ENCODE measurements at places on chromosomes 6 and 20.
A peak's percentile ranks its signal among the peaks of the same experiment; 100 is the strongest.

DNA sequence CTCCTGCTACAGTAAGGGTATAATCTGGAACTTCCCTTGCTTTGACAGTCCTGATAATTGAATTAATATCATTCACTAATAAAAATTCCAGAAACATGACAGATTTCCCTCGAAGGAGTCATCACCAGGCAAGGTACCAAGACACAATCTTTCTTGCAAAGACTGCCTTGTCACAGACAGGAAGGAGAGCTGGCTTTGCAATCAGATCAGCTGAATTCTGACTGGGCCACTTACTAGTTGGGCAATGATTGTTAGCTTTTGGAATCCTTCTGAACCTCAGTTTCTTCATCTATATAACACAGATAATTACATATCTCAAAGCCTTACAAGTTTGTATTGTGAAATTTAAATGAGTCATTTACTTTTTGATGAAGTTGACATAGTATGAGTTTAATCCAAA lies 344.2 kb downstream of the RFPL4B start:
- no peak for DNase-seq

DNA sequence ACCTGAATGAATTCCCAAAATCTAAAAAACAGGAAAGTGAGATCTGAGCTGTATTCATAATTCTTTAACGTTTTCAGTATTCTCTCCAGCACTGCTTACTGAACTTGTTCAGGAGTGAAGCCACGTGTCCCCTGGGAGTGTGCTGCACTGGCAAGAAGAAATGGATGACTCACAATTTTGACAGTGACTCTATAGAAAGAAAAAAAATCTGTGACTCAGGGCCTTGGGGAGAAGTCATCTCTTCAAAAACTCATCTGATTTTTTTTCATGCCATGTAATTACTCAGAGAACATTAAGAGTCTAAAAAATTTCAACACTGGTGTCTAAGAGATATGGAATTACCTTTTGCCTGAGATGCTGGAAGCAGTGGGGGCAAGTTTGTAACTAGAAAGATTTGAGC lies 39.7 kb downstream of the ANKEF1 start:
- no peak for DNase-seq

GRCh38 chr20:45153752-45154151 lies 20.9 kb upstream of the PI3 start:
- no peak for DNase-seq

GRCh38 chr20:9500121-9500520 lies 14.3 kb upstream of the LAMP5 start:
- peak; percentile 15 for DNase-seq

DNA sequence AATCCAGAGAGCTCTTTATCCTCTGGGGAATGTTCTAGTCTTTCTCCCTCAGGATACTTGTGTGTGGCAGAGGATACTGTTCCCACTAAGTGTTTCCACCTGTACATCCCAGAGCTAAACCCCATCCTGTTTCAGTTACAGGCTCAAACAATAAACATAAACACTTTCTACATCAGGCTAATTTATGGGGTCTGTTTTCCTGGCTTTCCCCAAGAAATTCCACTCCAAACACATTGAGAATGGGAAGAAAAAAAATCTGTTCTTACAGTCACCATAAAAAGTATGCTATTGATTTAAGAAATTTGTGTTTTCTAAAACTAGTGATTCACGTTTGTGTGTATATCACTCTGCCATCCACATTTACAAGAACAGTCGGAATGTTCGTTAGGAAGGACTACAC lies 293.9 kb upstream of the FOXQ1 start:
- no peak for DNase-seq

DNA sequence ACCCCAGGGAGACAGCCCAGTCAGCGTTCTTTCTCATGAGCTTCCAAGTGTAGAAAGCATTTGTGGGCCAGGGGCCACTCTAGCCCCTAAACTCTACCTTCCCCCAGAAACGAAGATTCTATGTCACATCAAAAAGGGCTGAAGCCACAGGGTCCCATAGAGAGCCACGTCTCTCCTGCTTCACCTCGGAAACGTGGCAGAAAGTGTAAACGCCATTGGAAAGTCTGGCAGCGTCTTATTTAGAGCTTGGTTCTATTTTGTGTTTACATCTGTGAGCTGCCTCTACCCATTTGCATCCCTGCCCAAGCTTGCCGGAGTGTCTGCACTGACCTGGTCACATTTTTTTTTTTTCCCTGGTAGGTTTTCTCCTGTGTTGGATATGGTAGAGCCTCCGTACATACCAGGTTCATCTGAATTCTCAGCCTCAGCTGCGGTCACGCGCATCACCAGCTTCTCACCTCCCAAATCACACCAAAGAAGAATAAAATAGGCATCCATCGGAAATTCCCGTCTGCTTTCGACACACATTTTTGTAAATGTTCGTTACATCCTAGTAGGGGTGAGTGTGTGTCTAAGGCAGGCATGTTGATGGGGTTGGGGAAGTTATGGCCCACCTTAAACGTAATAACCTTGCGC lies 62.6 kb downstream of the NPEPL1 start:
- DNase-seq: no peak

- no peak for DNase-seq
Observed at GRCh38 chr6:134372603-134373281, 54.8 kb upstream of the SGK1 start.

DNA sequence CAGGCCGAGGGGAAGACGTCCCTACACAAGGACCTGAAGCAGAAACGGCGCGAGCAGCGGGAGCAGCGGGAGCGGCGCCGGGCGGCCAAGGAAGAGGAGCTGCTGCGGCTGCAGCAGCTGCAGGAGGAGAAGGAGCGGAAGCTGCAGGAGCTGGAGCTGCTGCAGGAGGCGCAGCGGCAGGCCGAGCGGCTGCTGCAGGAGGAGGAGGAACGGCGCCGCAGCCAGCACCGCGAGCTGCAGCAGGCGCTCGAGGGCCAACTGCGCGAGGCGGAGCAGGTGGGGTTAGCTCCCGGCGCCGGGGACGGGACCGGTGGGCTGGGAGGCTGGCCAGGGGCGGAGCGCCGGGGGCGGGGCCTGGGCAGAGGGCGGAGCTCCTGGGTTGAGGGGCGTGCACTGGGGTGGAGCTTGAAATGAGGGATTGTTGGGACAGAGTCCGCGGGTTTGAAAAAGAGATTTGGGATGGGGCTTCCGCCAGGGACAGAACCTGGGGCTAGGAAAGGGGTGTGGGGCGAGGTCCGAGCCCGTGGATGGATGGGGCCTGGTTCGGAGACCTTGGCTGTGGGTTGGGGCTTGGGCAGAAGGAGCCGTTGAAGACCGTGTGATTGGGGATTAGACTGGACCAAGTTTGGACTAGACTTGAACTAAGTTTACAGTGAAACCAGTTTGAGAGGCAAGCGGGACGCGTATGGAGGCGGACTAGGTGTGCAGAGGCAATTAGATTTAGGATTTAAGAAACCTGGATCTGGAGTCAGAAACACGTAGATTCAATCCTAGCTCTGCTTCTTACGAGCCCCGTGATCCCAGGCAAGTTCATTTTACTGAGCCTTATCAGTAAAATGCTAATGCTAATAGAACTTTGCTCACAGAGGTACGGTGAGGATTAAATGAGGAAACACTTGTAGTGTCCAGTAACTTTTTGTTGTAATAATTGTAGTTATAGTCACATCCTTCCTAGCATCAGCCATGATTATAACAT lies 20.9 kb downstream of the DEF6 start:
- DNase-seq: no peak
